ENCODE measurements at places on chromosomes 5 and 9.

DNA sequence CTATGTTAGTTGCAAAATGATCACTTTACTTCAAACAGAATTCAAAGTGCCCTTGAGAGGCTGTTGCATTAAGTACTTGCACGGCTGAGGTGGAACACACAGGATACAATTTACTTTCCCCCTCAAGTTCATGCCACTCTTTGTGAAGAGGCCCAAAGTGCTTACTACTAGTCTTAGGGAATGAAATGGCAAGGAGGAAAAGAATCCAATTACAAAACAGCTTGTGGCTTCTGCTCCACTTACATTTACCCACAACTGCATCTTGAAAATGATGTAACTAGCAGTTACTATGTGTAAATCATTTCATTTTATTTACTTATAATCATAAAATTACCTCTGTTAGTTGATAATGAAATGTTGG lies 14.6 kb downstream of the FOXD1 start:
- H3K4me1 ChIP-seq = peaks cover 18% of the 10 kb centered on the region
- no peak overlapping the region for H3K27ac ChIP-seq
- no peaks in the 10 kb centered on the region for H3K27me3 ChIP-seq
- no peak for DNase-seq
- H3K4me3 ChIP-seq = no peak overlapping the region
- H3K36me3 ChIP-seq = no peaks in the 10 kb centered on the region

- H3K36me3 ChIP-seq = no peaks in the 10 kb centered on the region
- H3K4me1 ChIP-seq = peaks cover 26% of the 10 kb centered on the region
- H3K4me3 ChIP-seq = no peak overlapping the region
- no peak for DNase-seq
- H3K27me3 ChIP-seq = no peaks in the 10 kb centered on the region
Measured at GRCh38 chr5:149383399-149383798, 4.3 kb upstream of the IL17B start.

DNA sequence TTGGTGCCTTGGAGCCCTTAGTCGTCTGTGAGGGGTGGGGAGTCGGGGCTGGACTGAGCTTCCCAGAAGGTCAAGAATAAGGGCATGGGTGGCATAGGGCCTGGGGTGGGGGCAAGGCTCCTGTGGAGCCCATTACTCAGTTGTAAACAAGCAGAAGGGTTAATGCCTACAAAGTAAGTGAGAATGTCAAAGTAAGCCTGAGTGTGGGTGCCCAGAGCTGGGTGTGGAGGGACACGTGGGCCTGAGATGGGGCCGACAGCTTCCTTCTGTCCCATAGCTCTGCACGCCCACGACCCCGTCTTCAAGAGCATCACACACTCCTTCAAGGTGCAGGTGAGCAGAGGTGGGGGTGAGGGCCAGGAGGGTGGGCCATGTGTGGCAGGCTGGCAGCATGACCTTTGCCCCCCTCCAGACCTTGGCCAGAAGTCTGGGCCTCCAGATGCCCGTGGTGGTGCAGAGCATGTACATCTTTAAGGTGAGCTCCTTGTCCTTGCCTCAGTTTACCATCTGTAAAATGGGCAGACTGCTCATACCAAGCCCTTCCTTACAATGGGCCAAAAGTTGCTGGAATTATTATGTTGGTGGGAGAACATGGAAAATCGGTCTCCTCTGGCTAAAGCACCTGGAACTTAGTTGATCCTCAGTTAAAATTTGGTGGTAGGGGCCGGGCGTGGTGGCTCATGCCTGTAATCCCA lies 11.1 kb downstream of the DOLK start:
- no peaks in the 10 kb centered on the region for H3K27me3 ChIP-seq
- H3K27ac ChIP-seq = no peak overlapping the region
- H3K36me3 ChIP-seq = no peaks in the 10 kb centered on the region
- H3K4me1 ChIP-seq = no peaks in the 10 kb centered on the region

- no peak for DNase-seq
- no peak overlapping the region for H3K27ac ChIP-seq
- no peaks in the 10 kb centered on the region for H3K27me3 ChIP-seq
- no peaks in the 10 kb centered on the region for H3K4me1 ChIP-seq
Measured at GRCh38 chr9:19155106-19155935, 28.0 kb upstream of the PLIN2 start.

DNA sequence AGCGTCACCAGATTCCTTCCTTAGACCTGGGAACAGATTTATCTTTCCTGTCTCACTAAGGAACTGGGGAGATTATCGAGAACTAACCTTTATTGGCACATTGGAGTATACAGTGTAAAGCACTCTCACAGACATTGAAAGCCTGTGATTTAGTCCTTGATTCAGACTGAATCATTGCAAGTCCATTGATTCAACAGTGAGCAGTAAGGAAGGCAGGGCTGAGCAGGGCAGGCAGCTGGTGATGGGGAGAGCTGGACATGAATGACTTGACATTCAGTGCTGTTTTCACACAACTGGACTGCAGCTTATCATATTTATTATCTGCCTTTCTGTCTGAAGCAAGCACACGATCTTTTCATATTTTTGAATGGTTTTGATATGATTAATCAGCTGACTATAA lies 16.2 kb downstream of the ISOC1 start:
- H3K27ac ChIP-seq = no peak overlapping the region
- H3K4me3 ChIP-seq = no peak overlapping the region
- no peaks in the 10 kb centered on the region for H3K4me1 ChIP-seq
- DNase-seq = no peak

- H3K4me1 ChIP-seq = no peaks in the 10 kb centered on the region
- no peaks in the 10 kb centered on the region for H3K36me3 ChIP-seq
- H3K4me3 ChIP-seq = no peak overlapping the region
- no peak for DNase-seq
- no peaks in the 10 kb centered on the region for H3K27me3 ChIP-seq
- H3K27ac ChIP-seq = no peak overlapping the region
Measured at GRCh38 chr9:107119735-107120134, 163.3 kb upstream of the RAD23B start.

Measured in SJSA1 (cell line).